ENCODE measurements at places on chromosomes 13 and 19. TPM values are rescaled to one million over a fixed set of nuclear protein-coding genes. Genes with fewer than 3 reads are reported as not detected.

DNA sequence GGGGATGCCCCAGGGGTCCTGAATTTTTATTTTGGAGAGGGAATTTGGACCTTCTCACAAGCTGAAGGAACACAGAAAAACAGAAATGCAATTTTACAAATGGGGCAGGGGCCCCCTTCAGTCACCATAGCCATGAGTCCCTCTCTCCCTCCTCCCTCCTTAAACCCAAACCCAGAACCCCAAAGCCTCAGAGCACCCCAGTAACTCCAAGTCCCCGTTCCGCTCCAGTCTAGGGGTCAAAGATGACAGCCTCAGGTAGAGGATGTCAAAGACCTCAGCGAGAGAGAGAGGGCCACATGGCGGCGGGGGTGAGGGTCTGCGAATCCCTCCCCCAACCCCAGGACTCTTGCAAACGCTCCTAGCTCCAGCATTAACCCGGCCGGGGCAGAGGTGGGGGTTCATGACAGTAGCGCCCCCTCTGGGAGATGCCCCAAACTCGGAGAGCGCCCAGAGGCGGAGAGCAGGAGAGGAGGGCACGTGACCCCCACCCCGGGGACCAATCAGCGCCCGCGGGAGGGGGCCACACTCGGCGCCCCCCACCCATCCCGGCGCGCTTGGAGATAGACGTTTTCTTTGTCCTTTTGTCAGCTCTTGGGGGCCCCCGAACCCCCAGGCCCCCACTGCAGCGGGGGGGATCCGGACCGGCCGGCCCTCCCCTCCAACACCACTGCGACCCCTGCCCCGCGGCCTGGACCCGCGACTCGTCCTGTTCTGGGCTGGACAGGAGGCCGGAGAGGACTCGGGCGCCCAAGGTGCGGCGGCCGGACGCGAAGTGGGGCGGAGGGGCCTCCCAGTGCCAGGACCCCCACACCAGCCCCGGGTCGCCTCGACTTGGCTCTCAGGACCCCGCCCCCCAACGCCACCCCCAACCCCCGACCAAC is 20.8 kb upstream of the SEMA6B start:
- H3K4me1 ChIP-seq, result peaks cover 16% of the 10 kb centered on the region
- no peak for DNase-seq
- no peak overlapping the region for H3K27ac ChIP-seq
- H3K4me3 ChIP-seq, result no peak overlapping the region
- peaks cover 85% of the 10 kb centered on the region for H3K27me3 ChIP-seq
- no peaks in the 10 kb centered on the region for H3K36me3 ChIP-seq

GRCh38 chr19:27955485-27956480 is 1257.2 kb downstream of the UQCRFS1 start:
- H3K27me3 ChIP-seq, result no peaks in the 10 kb centered on the region
- no peak overlapping the region for H3K27ac ChIP-seq
- DNase-seq, result no peak
- H3K36me3 ChIP-seq, result no peaks in the 10 kb centered on the region
- no peak overlapping the region for H3K4me3 ChIP-seq

- no peak overlapping the region for H3K27ac ChIP-seq
- no peak for DNase-seq
- peaks cover 31% of the 10 kb centered on the region for H3K4me1 ChIP-seq
- H3K27me3 ChIP-seq, result no peaks in the 10 kb centered on the region
- H3K36me3 ChIP-seq, result peaks cover 36% of the 10 kb centered on the region
These were observed 27.6 kb downstream of the CSNK1G2 start for GRCh38 chr19:1968279-1969175.

Gene GSX1
- not detected for total RNA-seq

DNA sequence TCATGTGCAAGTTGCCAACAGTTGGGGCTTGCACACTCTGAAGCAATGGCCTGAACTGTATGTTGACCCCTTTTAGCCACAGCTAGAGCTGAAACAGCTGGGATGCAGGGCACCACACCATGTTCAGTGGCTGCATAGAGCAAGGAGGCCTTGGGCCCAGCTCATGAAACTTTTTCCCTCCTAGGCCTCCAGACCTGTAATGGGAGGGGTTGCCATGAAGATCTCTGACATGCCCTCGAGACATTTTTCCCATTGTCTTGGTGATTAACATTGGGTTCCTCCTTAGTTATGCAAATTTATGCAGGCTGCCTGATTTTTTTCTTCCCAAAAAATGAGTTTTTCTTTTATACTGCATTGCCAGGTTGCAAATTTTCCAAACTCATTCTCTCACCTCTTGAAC is 165.1 kb upstream of the PRR20A start:
- no peak for DNase-seq
- H3K27me3 ChIP-seq, result no peaks in the 10 kb centered on the region
- H3K4me1 ChIP-seq, result no peaks in the 10 kb centered on the region
- no peak overlapping the region for H3K27ac ChIP-seq
- no peak overlapping the region for H3K4me3 ChIP-seq

Gene COMP
- total RNA-seq, result not detected

DNA sequence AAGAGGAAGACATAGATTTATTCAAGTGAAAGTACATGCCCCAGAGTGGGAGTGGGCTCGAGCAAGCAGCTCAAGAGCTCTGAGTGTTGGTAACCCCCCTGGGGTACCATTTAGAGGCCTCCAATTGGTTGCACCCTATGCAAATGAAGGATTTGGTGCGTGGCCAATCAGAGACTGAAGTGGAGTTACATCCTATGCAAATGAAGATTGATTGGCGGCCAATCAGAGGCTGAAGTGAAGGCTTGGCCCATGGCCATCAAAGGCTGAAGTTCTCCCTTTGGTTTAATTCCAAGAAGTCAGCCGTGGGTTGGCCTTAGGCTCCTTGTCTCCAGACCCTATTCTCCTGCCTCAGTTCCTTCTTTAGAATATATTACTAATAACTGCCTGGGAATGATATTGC is 12.9 kb upstream of the IGFL1 start:
- H3K4me1 ChIP-seq, result no peaks in the 10 kb centered on the region
- H3K4me3 ChIP-seq, result no peak overlapping the region
- DNase-seq, result no peak
- no peak overlapping the region for H3K27ac ChIP-seq
- peaks cover 13% of the 10 kb centered on the region for H3K27me3 ChIP-seq

DNA sequence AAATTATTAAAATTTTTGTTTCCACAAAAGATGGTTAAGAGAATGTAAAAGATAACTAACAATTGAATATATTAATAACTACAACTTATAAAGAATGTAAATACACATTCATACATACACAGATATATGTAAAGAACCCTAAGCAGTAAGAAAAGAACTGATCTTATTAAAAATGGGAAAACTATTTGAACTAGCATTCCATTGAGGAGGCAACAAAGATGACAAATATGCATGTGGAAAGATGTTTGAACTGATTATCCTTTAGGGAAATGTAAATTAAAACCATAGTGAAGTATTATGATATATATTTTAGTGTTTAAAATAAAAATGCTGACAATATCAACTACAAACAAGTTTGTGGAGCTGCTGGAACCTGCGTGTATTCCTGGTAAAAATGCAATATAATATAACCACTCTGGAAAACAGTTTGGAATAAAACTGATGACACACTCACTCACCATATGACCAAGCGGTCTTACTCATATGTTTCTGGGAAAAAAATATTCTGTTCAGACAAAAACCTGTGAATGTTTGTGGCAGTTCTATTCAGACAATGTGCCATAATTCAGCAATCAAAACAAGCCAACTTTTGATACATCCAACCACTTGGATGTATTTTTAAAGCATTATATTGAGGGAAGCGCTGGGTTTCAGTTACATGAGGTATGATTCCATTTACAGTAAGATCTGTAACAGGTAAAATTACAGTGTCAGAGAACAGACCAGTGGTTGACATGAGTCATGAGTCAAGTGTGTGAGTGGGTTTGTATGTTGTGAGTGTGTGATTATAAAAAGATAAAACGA is 694.4 kb upstream of the SLITRK5 start:
- H3K4me3 ChIP-seq, result no peak overlapping the region
- DNase-seq, result no peak
- H3K27me3 ChIP-seq, result no peaks in the 10 kb centered on the region
- H3K36me3 ChIP-seq, result no peaks in the 10 kb centered on the region
- H3K4me1 ChIP-seq, result no peaks in the 10 kb centered on the region

Gene PRDX2
- 65.9 TPM for total RNA-seq

All from CD4-positive, alpha-beta T cell (primary cell).